ENCODE measurements at places on chromosomes 5 and 9.

DNA sequence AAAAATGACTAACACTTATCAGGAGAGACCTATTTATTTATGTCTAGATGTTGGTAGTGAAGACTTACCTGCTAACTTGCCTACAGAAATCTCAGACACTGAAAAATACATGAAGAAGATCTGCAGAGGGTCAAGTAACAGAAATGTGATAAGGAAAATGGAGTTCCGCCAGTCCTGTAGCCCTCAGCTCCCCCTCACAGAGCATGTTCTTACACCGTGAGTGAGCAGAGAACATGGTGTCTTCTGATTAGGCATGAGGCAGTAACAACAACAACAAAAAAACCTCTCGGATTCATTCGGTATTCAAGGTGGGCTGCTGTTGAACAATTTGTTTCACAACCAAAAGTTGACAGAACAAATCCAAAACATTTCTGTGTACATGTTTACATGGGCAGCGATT, 162.0 kb upstream of the SNX2 start:
- DNase-seq, result no peak

DNA sequence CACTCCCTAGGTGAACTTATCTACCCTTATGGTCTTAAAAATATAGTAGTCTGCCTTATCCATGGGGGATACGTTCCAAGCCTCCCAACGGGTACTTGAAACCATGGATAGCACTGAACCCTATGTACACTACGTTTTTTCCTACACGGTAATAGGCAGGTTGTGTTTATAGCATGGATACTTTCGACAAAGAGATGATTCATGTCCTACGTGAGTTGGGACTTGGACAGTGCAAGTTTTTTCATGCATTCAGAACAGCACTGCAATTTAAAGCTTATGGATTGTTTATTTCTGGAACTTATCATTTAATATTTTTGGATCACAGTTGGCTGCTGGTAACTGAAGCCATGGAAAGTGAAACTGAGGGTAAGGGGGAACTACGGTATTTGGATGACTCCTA, 88.1 kb downstream of the CNTLN start:
- DNase-seq, result no peak

DNA sequence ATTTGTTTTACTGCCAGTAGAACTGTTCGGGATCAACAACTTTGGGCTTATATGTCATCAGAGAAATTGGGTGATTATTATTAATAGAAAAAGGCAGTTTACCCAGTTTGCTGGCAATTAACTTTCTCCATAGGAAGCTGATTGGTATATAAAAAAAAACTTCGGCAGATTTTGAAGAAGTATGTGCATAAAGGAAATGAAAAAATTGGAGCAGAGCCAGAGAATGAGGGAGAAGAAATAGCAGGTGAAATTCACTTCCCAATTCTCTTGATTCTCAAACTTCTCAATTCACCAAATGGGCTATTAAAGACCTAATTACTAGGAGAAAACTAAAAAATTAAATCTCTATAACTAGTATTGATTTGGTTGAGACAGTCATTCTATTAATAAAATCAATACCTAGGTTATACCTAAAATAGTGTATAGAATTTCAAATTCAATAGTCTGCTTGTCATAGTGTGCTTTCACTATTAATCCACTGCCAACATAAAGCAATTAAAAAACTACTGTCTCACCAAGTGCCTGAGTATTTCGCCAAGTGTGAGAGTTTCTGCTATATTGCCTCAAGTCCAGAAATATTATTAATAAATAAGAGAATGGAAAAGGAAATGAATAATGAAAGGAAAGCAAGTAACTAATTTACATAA, 47.5 kb downstream of the STX17 start:
- peak; percentile 15 for DNase-seq

DNA sequence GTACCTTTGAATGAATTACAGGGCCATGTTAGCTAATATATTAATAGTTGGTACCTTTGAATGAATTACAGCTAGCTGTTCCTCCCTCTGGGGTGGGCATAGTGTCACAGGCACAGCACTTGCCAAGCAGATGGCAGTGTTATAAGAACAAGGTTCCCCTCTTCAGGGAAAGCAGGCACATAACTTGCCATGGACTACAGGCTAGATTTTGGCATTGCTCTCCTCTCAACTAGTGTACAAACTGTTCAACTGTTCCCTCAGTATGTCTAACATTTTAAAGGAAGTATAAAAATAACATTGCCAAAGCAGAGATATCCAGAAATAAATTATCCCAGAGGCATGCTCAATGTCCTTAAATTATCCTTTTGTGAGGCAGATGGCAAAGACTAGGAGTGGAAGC, 33.7 kb downstream of the ABITRAM start:
- DNase-seq, result no peak

DNA sequence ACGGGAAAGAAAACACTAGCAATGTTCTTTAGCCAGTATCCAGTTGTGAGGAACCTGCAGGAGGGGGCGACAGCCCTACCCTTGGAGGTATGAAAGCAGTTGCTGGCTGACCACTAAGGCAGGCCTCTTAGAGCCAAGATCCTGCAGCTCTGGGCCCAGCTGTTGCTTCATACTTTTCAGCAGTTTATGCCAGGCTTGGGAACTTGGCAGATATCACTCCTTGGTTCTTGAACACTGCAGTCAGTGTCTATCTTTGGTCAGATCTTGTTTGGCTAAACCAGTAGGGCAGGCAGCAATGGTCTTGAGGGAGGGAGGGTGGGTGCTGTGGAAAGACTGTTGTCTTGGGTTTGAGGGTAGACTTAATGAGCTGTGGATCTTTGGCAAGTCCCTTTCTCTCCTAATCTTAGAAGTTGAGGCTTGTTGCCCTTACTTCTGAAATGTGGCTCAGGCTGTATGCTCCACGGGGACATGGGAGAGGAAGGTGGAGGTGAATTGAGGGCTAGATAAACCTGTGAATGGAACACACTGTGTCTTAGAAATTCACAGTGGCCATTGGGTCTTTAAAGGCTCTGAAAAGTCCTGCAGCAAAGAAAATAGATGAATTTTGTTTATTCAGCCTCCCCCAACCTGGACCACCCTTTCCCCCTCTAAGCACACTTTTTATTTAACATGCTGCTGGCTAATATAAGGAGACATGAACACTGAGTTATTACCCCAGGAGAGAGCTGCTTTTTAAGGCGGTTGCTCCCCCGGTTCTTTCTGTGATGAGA, 37.5 kb downstream of the ZNF618 start:
- DNase-seq, result no peak

DNA sequence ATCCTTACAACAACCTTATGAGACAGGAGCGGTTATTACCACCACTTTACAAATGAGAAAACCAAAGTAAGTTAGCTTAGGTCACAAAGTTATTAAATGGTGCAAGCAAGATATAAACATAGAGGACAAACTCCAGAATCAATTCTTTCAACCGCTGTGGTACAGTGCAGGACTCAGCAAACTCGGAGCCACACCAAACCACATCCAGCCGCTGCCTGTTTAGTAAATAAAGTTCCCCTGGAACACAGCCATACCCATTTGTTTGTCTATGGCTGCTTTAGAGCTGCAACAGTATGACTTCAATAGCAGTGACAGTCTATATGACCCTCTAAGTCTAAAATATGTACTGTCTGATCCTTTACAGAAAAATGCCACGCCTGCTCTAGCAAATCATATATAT, 1567.2 kb upstream of the WWC1 start:
- no peak for DNase-seq

DNA sequence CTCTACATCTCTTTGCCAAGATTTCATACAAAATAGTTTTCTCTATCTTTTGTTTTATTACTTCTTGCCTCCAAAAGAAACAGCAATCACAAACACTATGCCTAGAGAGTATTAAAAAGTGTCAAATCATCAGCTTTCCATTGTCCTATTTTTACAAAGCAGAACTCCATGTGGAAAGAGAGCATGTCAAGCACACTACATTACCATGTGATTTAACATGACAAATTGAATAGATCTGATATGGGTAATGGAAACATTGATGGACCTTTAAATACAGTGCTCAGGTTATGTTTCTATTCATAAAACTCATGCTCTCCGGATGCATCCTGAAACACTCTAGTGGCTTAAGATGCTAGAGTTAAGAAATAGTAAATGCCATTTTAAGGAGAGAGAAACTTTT, 791.4 kb upstream of the CTNND2 start:
- DNase-seq, result no peak
